RWPE2 (cell line): ENCODE measurements at places on chromosomes 11 and 22.

- H3K4me1 ChIP-seq = peaks cover 42% of the 10 kb centered on the region
- H3K4me3 ChIP-seq = no peak overlapping the region
- H3K27ac ChIP-seq = peak overlapping the region; percentile 59
- no peaks in the 10 kb centered on the region for H3K27me3 ChIP-seq
- no peaks in the 10 kb centered on the region; the same call in 1 of the 2 replicates for H3K36me3 ChIP-seq
Measured at GRCh38 chr11:129248618-129249017, 56.5 kb upstream of the ARHGAP32 start.

- no peak for DNase-seq
- no peaks in the 10 kb centered on the region for H3K4me1 ChIP-seq
- no peak overlapping the region for H3K27ac ChIP-seq
- no peak overlapping the region for H3K4me3 ChIP-seq
- no peaks in the 10 kb centered on the region for H3K36me3 ChIP-seq
Measured at GRCh38 chr11:70743329-70743728, 345.0 kb downstream of the CTTN start.

DNA sequence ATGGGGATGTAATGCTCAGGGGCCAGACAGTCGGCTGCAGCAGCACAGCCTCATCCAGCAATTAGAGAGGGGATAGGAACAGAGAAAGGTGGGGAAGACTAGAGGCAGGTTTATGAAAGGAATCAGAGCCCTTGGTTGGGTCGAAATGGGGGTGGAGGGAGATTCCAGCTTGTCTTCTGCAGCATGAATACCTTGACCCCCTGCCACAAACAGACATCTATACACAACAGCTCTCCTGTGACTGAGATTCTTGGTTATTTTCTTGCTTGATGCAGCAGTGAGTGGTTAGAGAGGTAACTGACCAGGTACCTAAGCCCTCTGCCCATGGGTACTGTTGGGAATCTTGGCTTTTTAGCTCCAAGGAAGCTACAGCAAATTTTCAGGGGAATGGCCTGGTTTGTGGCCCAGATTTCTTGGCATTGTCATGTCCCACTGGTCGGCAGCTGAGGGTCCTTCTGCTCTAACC, at the start of gene TRIM49D1:
Gene TRIM49D1, minus strand, starts transcription at position 51 of the 466 bp plus-strand sequence. CDS start 4,535 bp downstream, outside the sequence.
- no peaks in the 10 kb centered on the region for H3K36me3 ChIP-seq
- DNase-seq = no peak
- no peaks in the 10 kb centered on the region for H3K4me1 ChIP-seq
- no peaks in the 10 kb centered on the region for H3K27me3 ChIP-seq

GRCh38 chr22:36359470-36359996, 28.2 kb downstream of the MYH9 start:
- no peaks in the 10 kb centered on the region for H3K27me3 ChIP-seq
- no peak overlapping the region for H3K4me3 ChIP-seq

DNA sequence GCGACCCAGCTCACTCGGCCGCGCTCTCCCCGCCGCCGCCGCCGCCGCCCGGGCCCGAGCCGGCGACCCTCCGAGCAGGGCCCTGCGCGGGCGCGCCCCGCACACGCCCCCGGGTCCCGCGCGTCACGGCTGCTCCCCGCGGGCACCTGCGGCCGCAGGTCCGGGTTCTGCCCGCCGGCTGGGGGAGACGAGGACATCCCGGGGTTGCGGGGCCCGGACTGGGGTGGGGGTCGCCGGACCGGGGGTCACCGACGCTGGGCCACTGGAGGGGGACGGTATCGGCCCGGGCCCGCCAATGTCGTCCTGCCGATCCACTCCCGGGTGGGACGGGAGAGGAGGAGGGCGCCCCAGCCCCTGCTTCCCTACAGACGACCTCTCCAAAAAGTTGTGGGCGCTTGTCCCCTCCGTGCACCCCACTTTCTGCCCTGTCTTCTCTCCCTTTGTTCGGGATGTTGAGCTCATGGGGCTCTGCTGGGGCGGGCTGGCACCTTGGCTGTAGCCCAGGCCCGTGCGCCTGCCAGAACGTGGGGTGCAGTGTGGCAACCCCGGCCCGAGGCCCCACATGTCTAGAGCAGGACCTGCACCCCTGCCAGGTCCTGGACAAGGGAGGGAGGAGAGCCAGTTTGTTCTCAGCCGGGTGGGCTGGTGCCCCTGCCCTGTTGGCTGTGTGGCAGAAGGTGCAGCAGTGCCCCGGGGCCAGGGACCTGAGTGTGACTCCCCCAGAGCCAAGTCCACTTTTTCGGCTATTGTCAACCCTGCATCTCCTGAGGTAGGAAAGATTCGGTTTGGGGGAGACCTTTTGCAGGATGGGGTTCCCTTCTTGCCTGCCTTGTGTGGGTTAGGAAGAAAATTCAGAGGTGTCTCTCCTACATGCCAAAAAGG, 40.2 kb upstream of the CELSR1 start:
- peaks cover 18% of the 10 kb centered on the region for H3K4me1 ChIP-seq
- peak overlapping the region; percentile 35 for H3K27ac ChIP-seq
- peak; percentile 64 for DNase-seq
- peak overlapping the region; percentile 66 for H3K4me3 ChIP-seq
- no peaks in the 10 kb centered on the region for H3K27me3 ChIP-seq

DNA sequence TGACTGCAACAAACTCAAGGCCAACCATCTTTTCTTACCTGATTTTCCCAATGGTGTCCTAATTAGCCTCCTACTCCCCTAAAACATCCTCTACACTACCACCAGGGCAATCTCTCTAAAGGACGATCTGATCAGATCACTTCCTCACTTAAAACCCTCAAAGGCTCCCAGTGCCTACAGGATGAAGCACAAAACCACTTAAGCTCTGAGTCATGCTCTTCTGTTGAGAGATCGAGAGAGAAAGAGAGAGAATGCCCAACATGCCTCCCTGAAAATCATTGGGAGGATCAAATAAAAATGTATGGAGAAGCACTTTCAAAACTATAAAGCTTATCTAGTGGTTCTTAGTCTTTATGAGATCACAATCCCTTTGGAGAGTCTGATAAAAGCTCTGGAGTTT, 171.1 kb downstream of the CADM1 start:
- no peak overlapping the region for H3K27ac ChIP-seq
- no peak overlapping the region for H3K4me3 ChIP-seq
- no peaks in the 10 kb centered on the region for H3K36me3 ChIP-seq
- peaks cover 2% of the 10 kb centered on the region for H3K27me3 ChIP-seq
- H3K4me1 ChIP-seq = no peaks in the 10 kb centered on the region
- no peak for DNase-seq

- H3K4me3 ChIP-seq = no peak overlapping the region
- H3K36me3 ChIP-seq = no peaks in the 10 kb centered on the region
- H3K27ac ChIP-seq = no peak overlapping the region
- no peak for DNase-seq
Measured at GRCh38 chr22:22721681-22722354, 77.4 kb downstream of the GGTLC2 start.

- H3K36me3 ChIP-seq = no peaks in the 10 kb centered on the region
- DNase-seq = no peak
- no peaks in the 10 kb centered on the region for H3K4me1 ChIP-seq
- no peak overlapping the region for H3K4me3 ChIP-seq
Measured at GRCh38 chr22:33561149-33561807, 359.0 kb downstream of the LARGE1 start.

DNA sequence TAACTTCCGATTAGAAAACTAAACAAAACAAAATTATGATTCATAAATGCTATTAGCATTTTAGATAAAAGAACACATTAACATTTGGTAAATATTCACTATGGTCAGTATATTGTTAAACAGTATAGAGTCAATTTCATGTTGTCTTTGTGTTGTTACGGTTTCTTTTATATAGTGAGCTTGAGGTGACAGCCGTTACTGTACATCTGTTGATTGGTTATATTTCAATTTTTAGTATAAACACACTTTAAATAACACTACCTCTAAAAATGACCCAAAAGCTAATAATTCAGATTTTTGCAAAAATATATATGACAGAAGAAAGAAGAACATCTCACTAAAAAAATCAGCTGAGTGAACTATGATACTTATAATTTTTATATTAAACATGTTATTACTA, 249.0 kb upstream of the LUZP2 start:
- no peak overlapping the region for H3K27ac ChIP-seq
- no peak overlapping the region for H3K4me3 ChIP-seq
- no peaks in the 10 kb centered on the region for H3K36me3 ChIP-seq
- H3K4me1 ChIP-seq = no peaks in the 10 kb centered on the region
- no peaks in the 10 kb centered on the region for H3K27me3 ChIP-seq
- DNase-seq = no peak

GRCh38 chr11:2385156-2386151, 8.3 kb downstream of the CD81 start:
- H3K27me3 ChIP-seq = no peaks in the 10 kb centered on the region
- peaks cover 16% of the 10 kb centered on the region for H3K36me3 ChIP-seq
- no peak for DNase-seq
- H3K4me1 ChIP-seq = peaks cover 34% of the 10 kb centered on the region

GRCh38 chr11:108224911-108225786, 2.3 kb downstream of the ATM start:
- H3K4me1 ChIP-seq = peaks cover 11% of the 10 kb centered on the region
- no peaks in the 10 kb centered on the region for H3K27me3 ChIP-seq
- peaks cover 41% of the 10 kb centered on the region for H3K36me3 ChIP-seq
- no peak overlapping the region for H3K27ac ChIP-seq
- H3K4me3 ChIP-seq = no peak overlapping the region

DNA sequence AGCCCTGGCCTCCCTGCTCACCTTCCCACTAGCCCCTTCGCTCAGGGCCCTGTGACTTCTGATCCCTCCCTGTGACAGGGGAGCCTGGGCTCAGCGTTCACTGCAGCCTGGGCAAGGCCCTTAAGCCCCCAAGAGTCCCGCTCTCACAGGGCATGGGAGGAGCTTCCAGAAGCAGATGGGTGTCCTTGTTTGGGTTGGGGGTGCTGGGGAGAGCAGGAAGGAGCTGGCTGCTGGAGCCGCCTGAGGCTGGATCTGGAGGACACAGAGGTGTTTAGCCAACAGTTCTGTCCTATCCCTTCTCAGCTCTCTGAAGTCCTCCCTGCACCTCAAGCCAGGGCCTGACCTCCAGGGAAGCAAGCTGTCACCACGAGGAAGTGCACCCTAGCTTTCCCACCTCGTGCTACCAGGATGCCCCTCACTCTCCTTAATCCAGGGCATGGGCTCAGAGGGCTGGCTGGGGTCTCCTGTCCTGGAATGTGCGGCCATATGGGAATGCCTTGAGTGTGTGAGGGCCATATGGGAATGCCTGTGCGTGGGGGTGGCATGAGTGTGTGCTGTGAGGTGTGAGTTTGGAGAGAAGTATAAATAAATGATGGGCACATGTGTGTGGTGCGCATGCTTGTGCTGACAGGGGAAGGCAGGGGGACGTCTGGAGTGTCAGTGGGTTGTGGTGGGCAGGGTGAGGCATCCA, 25.0 kb upstream of the TUB start:
- H3K27me3 ChIP-seq = peaks cover 11% of the 10 kb centered on the region
- no peaks in the 10 kb centered on the region for H3K36me3 ChIP-seq
- H3K27ac ChIP-seq = no peak overlapping the region
- DNase-seq = no peak

DNA sequence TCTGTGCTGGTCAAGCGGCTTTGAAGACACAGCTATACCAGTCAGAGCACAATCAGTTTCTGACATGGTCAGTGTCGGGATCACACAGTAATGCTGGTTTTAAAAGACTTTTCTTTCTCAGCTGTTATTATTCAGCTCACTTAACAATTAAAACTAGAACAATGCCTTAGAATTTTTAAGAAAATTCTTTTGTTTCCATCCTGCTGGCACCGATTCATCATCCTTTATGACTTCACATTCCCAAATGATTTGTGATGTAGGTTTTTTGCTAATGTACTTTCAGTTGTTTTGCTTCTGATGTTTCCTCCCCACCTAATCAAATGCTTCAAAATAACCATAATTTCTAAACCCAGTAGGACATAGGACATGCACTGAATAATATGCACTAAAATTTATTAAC, 34.5 kb upstream of the OLFML1 start:
- no peak overlapping the region for H3K4me3 ChIP-seq
- no peak for DNase-seq
- no peaks in the 10 kb centered on the region for H3K27me3 ChIP-seq
- no peak overlapping the region for H3K27ac ChIP-seq
- H3K4me1 ChIP-seq = no peaks in the 10 kb centered on the region

DNA sequence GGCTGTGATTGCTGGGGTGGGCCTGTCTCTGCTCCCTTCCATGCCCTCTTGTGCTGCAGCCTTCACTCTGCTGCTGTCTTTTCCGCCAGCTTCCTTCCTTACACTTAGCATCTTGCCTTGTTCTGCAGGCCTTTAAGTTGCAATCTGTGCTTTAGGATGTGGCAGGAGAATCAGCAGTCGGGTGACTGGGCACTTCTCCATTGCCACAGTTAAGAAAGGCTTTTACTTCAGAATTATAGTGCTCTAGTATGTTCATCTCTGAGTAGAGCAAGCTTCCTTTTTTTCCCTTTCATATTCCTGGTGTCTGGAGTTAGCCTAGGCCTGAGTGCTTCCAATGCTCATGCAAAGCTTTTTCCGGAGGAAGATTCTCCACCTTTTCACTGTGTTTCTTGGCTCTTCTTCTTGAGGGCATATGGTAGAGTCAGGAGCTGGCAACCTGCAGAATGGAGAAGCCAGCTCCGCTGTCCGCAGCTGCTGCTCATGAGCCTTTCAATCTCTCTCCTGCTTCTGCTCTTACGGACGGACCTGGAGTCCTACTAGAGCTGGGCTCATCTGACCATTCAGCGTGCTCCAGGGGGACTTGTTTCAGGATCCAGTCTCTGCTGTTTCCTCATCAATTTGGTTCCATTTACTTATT, 20.2 kb downstream of the PPP6R2 start:
- H3K27ac ChIP-seq = no peak overlapping the region
- H3K4me3 ChIP-seq = no peak overlapping the region
- H3K4me1 ChIP-seq = no peaks in the 10 kb centered on the region
- DNase-seq = no peak

GRCh38 chr11:72646472-72646871, 27.8 kb downstream of the PDE2A start:
- H3K4me1 ChIP-seq = peaks cover 6% of the 10 kb centered on the region
- H3K36me3 ChIP-seq = no peaks in the 10 kb centered on the region
- no peak overlapping the region for H3K27ac ChIP-seq
- no peak for DNase-seq
- H3K4me3 ChIP-seq = no peak overlapping the region

DNA sequence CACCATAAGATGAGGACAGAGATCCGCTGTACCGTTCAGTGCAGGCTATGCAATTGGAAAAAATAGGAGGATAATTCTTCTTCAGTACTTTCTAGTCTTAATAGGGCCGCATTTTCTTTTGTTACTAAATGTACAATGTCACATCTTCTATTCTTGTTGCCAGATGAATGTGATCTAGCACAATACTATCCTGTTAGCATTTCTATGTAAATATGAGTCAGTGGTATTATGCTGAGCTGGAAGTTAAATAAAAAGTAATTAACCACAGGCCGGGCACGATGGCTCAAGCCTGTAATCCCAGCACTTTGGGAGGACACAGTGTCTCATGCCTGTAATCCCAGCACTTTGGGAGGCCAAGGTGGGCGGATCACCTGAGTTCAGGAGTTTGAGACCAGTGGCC, 24.4 kb upstream of the BIRC3 start:
- no peak overlapping the region for H3K4me3 ChIP-seq
- H3K27ac ChIP-seq = peak overlapping the region; percentile 10
- no peaks in the 10 kb centered on the region for H3K36me3 ChIP-seq
- no peaks in the 10 kb centered on the region for H3K27me3 ChIP-seq
- H3K4me1 ChIP-seq = peaks cover 19% of the 10 kb centered on the region
- DNase-seq = no peak

DNA sequence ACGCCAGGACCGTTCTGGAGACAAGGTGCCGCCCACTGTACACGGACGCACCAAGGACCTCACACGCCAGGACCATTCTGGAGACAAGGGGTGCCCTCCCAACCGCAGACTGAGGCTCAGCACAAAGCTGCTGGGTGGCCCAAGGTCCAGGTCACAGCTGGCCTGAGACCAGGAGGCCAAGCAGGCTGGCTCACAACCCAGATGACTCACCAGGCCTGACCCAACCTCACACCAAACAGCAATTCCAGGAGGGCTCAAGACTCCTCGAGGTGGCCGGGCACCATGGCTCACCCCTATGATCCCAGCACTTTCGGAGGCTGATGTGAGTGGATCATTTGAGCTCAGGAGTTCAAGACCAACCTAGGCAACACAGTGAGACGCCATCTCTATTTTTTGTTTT, 14.8 kb downstream of the BRD1 start:
- DNase-seq = no peak
- H3K4me3 ChIP-seq = no peak overlapping the region
- H3K36me3 ChIP-seq = peaks cover 38% of the 10 kb centered on the region
